MG63 (cell line): ENCODE measurements at places on chromosomes 12 and 14.

- DNase-seq = no peak
Measured at GRCh38 chr12:3125674-3126073, 48.5 kb downstream of the TSPAN9 start.

GRCh38 chr12:113056631-113057488 lies at the start of gene DTX1:
Gene DTX1 (plus strand): TSS chr12:113056730. CDS start chr12:113058193, 1,463 bp downstream.
- DNase-seq = no peak

GRCh38 chr12:2541631-2542204 lies 253.1 kb upstream of the FKBP4 start:
- DNase-seq = no peak

DNA sequence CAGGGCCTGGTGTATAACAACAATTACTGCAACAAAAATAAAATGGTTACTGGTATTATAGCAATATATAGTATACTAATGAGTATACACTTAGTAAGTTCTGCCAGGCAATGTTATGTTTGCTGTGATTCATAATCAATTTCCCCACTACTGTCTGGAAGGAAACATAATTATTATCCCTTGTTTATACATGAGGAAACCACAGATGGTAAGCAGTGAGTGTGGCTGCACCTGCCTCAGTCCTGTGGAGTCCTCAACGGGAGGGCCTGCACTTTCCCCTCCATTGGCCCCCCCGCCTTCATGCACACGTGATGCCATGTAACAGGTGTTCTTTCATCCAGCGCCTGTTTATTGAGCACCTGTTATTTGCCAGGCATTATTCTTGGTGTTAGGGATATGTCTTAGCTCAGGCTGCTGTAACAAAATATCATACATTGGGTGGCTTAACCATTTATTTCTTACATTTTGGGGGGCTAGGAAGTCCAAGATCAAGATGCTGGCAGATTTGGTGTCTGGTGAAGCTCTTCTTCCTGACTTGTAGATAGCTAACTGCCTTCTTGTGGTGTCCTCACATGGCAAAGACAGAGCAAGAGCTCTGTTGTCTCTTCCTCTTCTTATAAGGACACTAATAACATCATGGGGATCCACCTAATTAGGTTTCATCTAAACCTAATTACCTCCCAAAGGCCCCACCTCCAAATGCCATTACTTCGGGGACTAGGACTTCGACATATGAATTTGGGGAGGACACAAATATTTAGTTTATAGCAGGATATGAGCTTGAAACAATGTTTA lies 59.5 kb upstream of the CHGA start:
- DNase-seq = no peak

DNA sequence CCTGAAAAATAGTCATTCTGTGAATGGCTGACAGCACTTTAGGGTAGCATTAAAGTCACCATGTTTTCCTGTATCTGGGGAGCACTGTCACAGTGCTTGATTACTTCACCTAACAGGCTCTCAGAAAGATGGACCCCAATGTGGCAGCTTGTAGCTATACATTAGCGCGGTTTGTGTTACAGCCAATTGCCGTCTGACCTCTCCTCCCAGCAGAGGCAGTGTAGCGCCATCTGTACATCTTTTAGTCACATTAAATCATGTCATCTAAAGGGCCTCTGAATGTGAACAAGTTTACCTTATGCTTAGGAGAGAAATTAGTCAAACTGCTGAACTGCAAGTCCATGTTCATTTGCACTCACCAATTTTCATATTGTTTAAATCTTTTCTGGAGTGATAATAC lies 113.7 kb downstream of the LMO3 start:
- no peak for DNase-seq

- DNase-seq = peak; percentile 81
Measured at GRCh38 chr12:124568431-124569374, 1.3 kb upstream of the NCOR2 start.
